ENCODE measurements at places on chromosomes 11 and 22.

GRCh38 chr11:64447831-64448598 lies 89.1 kb downstream of the RPS6KA4 start:
- no peak for DNase-seq

- no peak for DNase-seq
Measured at GRCh38 chr11:47711816-47712215, 3.4 kb downstream of the AGBL2 start.

GRCh38 chr11:1390569-1391164 lies 933 bp downstream of the BRSK2 start:
- DNase-seq = no peak

GRCh38 chr22:46691571-46691970 lies 46.5 kb downstream of the CERK start:
- no peak for DNase-seq

GRCh38 chr11:61141601-61142028 lies 19.6 kb downstream of the VPS37C start:
- no peak for DNase-seq

GRCh38 chr11:19499026-19499669 lies 213.5 kb upstream of the NAV2 start:
- DNase-seq = no peak

- DNase-seq = no peak
Measured at GRCh38 chr11:35812828-35813227, 131.0 kb upstream of the LDLRAD3 start.

- DNase-seq = no peak
Measured at GRCh38 chr11:65525546-65526480, 930 bp downstream of the SCYL1 start.

GRCh38 chr11:47485107-47485506 lies 36.2 kb upstream of the RAPSN start:
- DNase-seq = no peak

- DNase-seq = no peak
Measured at GRCh38 chr11:36818410-36818809, 220.4 kb upstream of the RAG2 start.

DNA sequence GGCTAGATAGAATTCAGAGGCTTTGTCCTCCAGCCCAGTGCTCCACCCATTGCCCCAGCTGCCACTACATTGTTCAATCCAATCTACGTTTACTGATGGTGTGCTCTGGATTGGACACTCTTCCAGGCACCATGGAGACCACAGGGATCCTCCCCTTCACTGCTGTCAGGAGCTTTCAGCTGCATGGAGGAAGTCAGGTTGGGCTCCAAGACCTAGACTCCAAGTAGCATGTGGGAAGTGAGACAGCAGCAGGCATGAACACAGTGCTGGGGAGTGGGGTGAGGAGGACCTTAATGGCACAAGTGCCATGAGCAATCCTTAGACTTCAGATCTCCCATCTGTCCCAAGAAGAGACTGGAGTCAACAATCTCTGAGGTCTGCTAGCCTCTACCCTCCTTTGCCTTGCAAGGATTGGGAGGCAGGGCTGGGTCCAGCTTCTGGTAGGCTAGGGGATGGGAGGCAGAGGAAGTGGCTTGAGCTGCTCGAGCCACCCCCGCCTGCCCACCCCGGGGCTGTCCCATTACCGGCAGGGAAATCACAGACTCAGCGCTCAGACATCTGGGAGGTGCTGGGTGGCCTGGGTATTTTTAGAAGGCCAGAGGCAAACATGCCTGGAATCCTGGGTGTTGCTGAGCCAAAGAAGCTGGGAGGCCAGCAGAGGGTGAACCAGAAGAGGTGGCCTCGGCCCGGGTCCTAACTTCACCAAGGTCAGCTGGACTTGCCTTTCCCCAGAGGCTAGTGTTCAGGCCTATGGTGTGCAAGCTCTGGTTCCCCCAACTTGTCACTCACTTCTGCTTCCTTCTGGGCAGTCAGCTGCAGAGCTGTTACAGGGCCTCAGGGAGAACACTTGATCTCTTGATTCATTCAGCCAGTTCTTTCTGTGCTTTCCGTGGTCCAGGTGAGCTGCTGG lies 15.2 kb upstream of the FCHSD2 start:
- DNase-seq = no peak

DNA sequence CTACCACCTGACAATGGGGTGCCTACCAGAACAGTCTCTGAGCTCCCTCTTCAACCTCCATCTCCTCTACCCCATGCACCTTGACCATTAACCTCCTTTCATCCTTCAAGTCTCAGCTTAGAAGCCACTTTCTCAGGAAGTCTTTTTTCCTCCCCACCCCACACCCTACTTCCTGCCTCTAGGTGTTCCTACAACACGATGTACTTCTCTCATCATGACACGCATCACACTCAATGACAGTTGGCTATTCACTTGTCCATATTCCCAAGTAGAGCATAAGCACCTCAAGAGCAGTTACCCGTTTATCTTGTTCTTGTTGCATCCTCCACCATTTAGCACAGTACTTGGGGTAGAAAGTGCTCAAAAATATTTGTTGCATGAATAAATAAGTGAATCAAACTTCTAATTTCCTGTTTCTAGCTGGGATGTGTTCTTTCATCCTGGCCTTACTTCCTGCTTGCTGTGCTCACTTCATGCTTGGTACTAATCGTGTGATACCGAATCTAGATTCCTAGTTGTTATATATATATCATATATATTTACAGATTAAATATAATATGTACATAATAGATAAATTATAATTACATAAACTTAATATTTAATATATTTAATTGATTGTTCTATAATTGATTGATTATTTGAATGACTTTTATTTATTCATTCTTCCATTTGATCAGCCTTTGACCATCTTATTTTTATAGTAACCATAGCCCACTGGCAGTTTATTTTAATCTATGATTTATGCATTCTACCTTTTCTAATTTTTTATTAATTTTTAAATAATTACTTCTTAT lies 177.5 kb upstream of the TMEM45B start:
- DNase-seq = no peak

GRCh38 chr11:73451896-73452295 lies 75.7 kb downstream of the RELT start:
- DNase-seq = no peak

GRCh38 chr11:94049351-94049750 lies 28.2 kb downstream of the HEPHL1 start:
- DNase-seq = no peak

DNA sequence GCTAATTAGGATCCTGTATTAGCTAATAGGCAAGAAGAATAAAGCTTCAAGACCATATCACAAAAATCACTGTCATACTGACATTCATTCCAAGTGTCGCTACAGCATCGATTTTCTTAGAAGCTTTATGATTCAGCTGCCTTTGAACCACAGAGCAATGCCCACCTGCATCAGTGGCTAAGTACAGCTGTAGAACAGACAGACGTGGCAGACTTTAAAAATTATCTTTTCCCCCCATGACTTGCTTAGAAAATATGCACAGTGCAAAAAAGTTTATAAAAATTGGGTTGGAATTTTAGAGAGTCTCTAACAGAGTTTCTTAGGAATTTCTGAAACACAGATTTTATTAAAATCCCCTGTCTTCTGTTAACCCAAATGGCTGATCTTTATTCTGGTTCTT lies 120.8 kb downstream of the CADM1 start:
- no peak for DNase-seq

GRCh38 chr11:116836632-116836991 lies 810 bp downstream of the APOA1 start:
- no peak for DNase-seq

GRCh38 chr11:60184824-60185511 lies 2.1 kb upstream of the MS4A6A start:
- no peak for DNase-seq

- no peak for DNase-seq
Measured at GRCh38 chr11:67250059-67251043, 15.9 kb upstream of the GRK2 start.

- no peak for DNase-seq
Measured at GRCh38 chr11:17531636-17532113, 12.5 kb downstream of the USH1C start.

GRCh38 chr11:73982990-73983740 lies 522 bp upstream of the UCP2 start:
- peak; percentile 80 for DNase-seq

GRCh38 chr11:33258631-33259205 lies 1.5 kb downstream of the HIPK3 start:
- DNase-seq = no peak

DNA sequence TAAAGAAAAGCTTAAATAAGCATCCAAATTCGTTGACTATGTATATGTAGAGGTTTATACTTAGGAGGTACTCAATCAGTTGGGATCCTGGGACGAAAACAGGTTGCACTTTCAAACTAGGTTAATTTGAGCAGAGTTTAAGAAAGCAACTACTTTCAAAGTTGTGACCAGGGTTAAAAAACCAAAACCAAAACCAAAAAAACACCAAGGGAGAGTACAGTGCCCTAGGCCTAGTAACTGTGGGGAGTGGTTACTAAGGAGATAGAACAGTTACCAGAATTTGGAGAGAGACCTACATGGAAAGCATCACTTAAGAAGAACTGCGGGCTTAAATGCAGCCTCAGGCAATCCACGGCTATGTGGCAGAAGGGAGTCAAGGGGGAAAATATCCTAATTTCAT lies 148.3 kb downstream of the JRKL start:
- no peak for DNase-seq

GRCh38 chr11:85863855-85864254 lies 8.7 kb downstream of the CCDC83 start:
- no peak for DNase-seq

GRCh38 chr22:22593964-22594656 lies 35.0 kb upstream of the PRAME start:
- DNase-seq = no peak

DNA sequence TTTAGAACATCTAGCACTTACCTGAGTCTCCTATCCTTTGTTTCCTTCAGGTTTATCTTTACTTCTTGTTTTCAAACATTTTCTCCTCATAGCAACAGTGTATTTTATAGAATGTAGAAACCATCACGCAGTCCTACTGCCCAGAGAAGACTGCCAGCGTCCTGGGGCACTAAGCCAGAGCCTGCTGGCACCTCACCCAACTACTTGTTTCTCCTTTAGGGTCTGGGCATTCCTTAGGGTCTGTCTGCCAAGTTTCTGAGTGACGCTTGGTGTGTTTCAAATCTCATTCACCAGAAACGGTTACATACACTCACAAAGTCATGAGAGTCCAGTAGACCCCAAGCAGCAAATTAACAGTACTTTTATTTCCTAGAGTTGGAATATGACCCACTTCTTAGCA lies 49.6 kb upstream of the SLC25A1 start:
- no peak for DNase-seq

GRCh38 chr11:101128571-101129202 lies 926 bp downstream of the PGR start:
- no peak for DNase-seq

DNA sequence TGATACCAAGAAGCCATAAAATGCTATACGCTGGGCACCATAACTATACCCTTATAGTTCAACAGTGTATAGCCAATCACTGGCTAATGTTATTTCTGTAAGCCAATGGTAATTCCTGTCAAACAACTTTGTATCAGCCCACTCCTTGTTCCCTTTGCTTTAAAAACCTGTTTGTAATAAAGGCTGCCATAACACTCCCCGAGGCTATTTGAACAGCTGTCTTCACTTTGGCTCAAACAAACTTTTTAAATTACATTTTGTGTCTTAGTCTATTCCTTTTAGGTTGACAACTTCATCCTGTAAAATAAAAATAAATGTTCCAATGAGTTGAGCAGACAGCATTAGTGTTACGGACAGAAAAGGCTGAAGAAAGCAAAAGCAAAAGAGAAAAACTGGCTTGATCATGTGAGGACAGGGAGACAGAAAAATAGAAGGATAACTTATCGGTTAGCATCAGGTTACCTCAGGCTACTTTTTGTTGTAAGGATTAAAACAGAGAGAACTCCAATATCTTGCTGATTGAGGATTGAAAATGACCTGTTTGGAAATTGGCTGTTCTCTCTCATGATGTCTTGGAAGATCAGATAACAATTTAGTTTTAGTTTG lies 95.0 kb downstream of the AASDHPPT start:
- DNase-seq = no peak

- DNase-seq = no peak
Measured at GRCh38 chr11:65883058-65883761, 3.6 kb downstream of the CTSW start.

DNA sequence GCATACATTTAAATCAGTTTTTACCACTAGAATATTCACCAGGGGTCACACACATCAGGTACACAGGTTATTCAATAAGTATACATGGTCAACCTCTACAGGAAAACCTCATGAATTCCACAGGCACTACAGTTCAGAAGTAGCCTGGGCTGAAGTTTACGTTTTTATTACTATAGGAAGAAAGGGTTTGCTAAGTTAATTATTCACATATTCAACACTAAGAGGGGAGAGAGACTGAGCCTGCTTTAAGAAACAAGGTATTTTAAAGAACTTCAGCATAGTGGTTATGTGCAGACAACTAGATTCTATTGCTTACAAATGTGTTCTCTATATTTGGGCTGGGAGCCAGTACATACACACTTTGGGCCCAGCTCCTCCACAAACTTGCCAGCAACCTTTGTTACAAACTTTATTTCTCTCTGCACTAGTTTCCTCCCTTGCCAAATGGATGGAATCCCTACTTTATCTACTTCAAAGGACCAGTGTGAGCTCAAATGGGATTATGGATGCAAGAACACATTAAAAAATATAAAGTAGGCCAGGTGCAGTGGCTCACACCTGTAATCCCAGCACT lies 31.9 kb downstream of the IL18BP start:
- DNase-seq = no peak

GRCh38 chr11:66289548-66290329 lies 796 bp upstream of the YIF1A start:
- no peak for DNase-seq

- DNase-seq = no peak
Measured at GRCh38 chr22:38733329-38733723, 22.5 kb downstream of the SUN2 start.

DNA sequence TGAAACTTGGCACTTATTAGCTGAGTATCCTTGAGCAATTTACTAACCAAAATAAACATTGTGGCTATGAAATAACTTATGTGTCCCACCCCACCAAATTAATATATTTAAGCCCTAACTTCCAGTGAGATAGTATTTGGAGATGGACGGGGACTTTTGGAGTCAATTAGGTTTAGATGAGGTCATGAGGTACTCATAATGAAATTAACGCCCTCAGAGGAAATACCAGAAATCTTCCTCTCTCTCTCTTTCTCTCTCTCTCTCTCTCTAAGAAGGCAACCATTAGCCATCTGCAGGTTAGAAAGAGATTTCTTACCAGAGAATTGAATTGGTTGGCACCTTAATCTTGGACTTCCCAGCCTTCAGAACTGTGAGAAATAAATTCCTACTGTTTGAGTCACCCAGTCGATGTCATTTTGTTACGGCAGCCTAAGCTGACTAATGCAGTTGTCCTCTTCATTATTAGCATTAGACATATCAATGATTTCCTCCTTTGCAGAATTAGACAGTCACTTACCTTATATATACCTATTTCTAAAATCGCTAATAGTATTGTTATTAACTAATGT lies 1284.0 kb downstream of the FAM181B start:
- DNase-seq = no peak

Measured in esophagus squamous epithelium (tissue), 5 donors.